ENCODE measurements at places on chromosomes 1 and 21.

- no peaks in the 10 kb centered on the region for H3K27me3 ChIP-seq
- no peaks in the 10 kb centered on the region for H3K4me1 ChIP-seq
- no peak overlapping the region for H3K27ac ChIP-seq
- no peak overlapping the region for H3K4me3 ChIP-seq
Measured at GRCh38 chr1:245235156-245235555, 80.4 kb downstream of the KIF26B start.

DNA sequence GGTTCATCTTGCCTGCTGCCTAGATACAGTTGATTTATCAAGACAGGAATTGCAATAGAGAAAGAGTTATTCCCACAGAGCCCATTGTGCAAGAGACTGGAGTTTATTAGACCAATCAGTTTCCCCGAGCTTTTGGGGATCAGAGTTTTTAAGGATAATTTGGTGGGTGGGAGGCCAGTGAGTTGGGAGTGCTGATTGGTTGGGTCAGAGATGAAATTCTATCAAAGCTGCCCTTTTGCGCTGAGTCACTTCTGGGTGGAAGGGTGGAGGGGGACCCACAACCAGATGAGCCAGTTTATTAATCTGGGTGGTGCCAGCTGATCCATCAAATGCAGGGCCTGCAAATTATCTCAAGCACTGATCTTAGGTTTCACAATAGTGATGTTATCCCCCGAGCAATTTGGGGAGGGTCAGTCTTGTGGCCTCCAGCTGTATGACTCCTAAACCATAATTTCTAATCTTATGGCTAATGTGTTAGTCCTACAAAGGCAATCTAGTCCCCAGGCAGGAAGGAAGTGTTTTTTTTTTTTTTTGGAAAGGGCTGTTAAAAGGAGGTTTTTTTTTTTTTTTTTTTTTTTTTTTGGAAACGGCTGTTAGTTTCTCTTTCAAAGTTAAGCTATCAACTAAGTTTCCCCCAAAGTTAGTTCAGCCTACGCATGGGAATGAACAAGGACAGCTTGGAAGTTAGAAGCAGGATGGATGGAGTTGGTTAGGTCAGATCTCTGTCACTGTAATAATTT lies 7.4 kb downstream of the SLC16A4 start:
- peak overlapping the region; percentile 76 for H3K27ac ChIP-seq
- DNase-seq = peak; percentile 46
- no peak overlapping the region for H3K4me3 ChIP-seq
- peaks cover 9% of the 10 kb centered on the region for H3K36me3 ChIP-seq

GRCh38 chr1:43653339-43653738 lies 3.4 kb downstream of the KDM4A start:
- H3K4me3 ChIP-seq = no peak overlapping the region
- no peaks in the 10 kb centered on the region for H3K27me3 ChIP-seq
- H3K27ac ChIP-seq = no peak overlapping the region
- H3K4me1 ChIP-seq = peaks cover 29% of the 10 kb centered on the region
- H3K36me3 ChIP-seq = peaks cover 51% of the 10 kb centered on the region
- peak; percentile 14 for DNase-seq

- DNase-seq = no peak
- no peaks in the 10 kb centered on the region for H3K27me3 ChIP-seq
- no peak overlapping the region for H3K27ac ChIP-seq
- H3K36me3 ChIP-seq = no peaks in the 10 kb centered on the region
- H3K4me1 ChIP-seq = no peaks in the 10 kb centered on the region
Measured at GRCh38 chr1:238639861-238640260, 746.5 kb upstream of the CHRM3 start.

DNA sequence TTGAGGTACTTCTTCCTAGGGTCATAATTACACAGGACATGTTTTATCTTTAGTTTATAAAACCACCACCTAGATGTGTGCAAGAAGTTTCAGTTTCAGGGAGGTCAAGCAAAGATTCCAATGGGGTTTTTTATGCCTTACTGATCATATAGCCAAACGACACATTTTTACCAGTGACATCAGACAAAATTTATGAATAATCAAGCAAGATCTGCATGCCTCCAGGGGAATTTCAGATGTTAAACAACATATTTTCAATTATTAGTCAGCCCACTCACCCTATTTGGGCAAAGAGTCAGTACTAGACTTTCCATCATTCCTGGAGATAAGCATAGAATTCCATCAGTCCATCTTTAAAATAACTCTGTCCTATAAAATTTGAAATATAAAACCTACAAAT lies 867.4 kb downstream of the KCNT2 start:
- DNase-seq = no peak
- no peaks in the 10 kb centered on the region for H3K27me3 ChIP-seq
- no peak overlapping the region for H3K27ac ChIP-seq

DNA sequence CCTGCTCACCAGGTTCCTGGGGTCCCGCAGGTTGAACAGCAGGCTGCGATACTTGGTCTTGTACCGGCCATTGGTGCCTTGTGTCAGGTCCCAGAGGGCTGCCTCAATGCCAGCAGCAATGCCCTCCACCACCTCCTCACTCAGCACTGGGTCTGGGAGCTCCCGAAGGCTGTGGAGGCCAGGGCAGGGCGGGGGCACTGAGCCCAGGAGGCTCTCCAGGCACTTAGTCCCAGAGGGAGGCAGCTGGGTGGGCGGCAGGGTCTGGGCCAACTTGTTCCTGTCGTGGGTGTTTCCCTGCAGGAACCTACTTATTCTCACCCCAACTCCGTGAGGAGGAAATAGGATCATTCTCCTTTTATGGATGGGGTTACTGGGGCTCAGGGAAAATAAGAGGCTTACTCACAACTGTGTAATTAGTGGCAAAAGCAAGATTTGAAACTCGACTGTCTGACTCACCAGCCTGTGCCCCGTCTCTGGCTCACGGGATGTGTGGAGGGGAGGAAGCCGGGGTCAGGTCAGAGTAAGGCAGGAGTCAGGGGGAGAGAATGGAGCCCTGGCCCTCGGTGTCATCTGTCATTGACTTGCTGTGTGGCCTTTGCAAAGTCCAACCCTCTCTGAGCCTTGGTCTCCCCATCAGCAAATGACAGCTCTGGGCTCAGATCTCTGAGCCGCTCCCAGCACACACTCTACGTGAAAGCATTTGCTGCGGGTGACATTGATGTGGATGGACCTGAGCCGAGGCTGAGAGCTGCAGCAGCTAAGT lies 17.2 kb downstream of the SPOCD1 start:
- peaks cover 12% of the 10 kb centered on the region for H3K4me1 ChIP-seq
- H3K4me3 ChIP-seq = no peak overlapping the region
- no peaks in the 10 kb centered on the region for H3K27me3 ChIP-seq
- H3K27ac ChIP-seq = no peak overlapping the region
- DNase-seq = no peak

DNA sequence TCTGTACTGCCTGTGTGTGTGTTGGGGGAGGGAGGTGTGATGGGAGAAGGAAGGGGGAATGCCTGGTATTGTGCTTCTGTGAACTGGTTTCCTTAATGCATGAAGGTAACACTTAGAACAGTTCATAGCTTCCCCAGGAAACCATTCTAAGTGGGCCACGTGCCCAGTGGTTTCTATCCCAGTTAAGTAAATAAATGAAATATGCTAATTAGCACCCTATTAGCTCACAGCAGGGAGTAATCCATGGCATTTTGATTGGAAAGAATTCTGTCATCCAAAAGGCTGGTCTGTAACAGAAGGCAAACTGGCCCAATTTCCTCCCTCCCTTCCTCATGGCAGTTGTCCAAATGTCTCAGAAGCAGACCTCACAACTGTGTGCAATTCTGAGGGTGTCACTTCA lies 199.3 kb downstream of the TTLL7 start:
- H3K4me3 ChIP-seq = no peak overlapping the region
- H3K27ac ChIP-seq = no peak overlapping the region
- no peaks in the 10 kb centered on the region for H3K4me1 ChIP-seq

GRCh38 chr1:17585266-17585987 lies 45.9 kb downstream of the ARHGEF10L start:
- no peak for DNase-seq
- no peak overlapping the region for H3K27ac ChIP-seq
- H3K36me3 ChIP-seq = no peaks in the 10 kb centered on the region

DNA sequence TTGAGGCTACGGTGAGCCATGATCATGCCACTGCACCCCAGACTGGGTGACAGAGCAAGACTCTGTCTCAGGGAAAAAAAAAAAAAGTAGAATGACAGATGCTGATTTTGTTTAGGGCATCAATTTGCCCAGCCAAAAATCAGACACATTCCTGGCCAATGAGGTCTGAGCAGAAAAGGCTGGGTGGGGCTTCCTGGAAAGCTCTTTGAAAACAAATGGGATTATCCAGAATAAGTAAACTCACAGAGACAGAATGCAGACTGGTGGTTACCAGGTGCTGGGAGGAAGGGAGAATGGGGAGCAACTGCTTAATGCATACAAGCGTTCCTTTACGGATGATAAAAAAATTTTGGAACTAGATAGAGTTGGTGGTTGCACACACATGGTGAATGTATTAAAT lies 10.1 kb upstream of the CITED4 start:
- H3K4me3 ChIP-seq = no peak overlapping the region
- no peak overlapping the region for H3K27ac ChIP-seq
- H3K4me1 ChIP-seq = peaks cover 3% of the 10 kb centered on the region

DNA sequence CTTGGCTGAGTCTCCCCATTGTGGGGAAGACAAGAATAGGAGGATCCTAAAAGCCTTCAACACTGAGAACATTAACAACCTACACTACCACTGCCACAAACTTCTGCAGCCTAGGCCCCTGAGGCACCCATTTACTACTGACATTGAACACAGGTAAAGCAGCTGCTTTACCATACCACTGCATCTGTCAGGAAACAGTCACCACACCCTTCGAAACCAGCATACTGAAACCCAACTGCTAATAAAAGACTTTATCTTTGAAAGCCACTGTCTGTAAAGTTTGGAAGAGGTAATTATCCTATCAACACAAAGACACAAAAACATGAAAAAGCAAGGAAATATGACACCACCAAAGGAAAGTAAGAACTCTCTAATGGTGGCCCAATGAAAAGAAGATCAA lies 7.4 kb downstream of the IFNAR1 start:
- no peak for DNase-seq
- H3K4me3 ChIP-seq = no peak overlapping the region
- peaks cover 14% of the 10 kb centered on the region for H3K4me1 ChIP-seq

DNA sequence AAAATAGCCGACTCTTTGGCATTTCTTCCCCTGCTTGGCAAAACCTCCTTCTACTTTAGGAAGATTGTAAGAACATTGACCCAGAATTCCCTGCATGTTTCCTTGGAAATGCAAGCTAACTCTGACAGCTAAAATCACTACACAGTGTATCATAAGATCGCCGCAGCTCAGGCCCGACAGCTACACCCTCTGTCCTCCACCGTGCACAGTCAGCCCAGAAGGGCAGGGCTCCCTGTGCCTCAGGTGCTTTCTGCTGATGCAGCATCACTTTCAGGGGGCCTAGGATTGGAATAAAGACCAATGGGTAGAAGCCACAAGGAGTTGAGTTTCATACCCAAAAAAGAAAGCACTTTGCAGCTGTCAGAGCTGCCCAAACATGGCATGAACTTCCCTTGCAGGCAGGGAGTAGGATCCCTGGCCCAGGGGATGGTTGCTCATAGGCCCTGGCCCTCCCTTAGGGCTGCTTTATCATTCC lies 145.3 kb downstream of the SEC16B start:
- H3K4me3 ChIP-seq = no peak overlapping the region
- H3K4me1 ChIP-seq = peaks cover 11% of the 10 kb centered on the region
- no peak for DNase-seq
- 0 out of 2 replicates have a peak overlapping the region, but pooled peaks have one; percentile 16 for H3K27ac ChIP-seq
- no peaks in the 10 kb centered on the region for H3K36me3 ChIP-seq

GRCh38 chr1:185824106-185824505 lies 89.9 kb downstream of the HMCN1 start:
- no peak for DNase-seq
- H3K27me3 ChIP-seq = no peaks in the 10 kb centered on the region
- no peaks in the 10 kb centered on the region for H3K36me3 ChIP-seq
- no peak overlapping the region for H3K4me3 ChIP-seq
- H3K4me1 ChIP-seq = no peaks in the 10 kb centered on the region
- no peak overlapping the region for H3K27ac ChIP-seq

- H3K4me3 ChIP-seq = no peak overlapping the region
- no peak for DNase-seq
- no peak overlapping the region for H3K27ac ChIP-seq
- H3K27me3 ChIP-seq = peaks cover 13% of the 10 kb centered on the region
Measured at GRCh38 chr1:118115567-118116295, 69.3 kb downstream of the SPAG17 start.

DNA sequence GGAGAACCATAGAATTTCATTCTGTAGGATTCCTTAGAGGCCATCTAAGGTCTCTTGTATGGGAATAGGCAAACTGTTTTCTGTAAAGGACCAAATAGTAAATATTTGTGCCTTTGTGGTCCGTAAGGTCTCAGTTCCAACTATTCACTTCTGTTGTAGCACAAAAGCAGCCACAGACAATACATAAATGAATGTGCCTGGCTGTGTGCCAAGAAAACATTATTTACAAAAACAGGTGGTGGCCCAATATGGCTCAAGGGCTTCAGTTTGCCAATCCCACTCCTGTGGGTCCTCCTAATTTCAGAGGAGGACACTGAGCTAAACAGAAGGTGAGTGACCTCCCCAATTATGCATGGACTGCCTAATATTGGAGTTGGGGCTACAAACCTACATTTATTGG lies 67.6 kb upstream of the EDEM3 start:
- H3K36me3 ChIP-seq = no peaks in the 10 kb centered on the region
- no peak overlapping the region for H3K27ac ChIP-seq
- no peaks in the 10 kb centered on the region for H3K27me3 ChIP-seq
- DNase-seq = no peak
- H3K4me3 ChIP-seq = no peak overlapping the region

DNA sequence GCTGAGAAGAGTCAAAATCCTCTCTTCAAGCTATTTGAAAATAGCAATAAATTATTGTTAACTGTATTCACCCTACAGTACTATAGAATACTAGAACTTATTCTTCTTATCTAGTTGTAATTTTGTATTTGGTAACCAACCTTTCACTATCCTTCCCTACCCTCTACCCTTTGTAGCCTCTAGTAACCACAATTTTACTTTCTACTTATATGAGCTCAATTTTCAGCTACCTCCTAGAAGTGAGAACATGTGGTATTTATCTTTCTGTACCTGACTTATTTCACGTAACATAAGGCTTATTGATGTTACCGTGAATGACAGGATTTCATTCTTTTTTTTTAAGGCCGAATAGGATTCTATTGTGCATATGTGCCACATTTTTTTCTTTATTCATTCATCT lies 30.0 kb downstream of the ZC3H11B start:
- no peaks in the 10 kb centered on the region for H3K27me3 ChIP-seq
- H3K4me3 ChIP-seq = no peak overlapping the region
- H3K36me3 ChIP-seq = no peaks in the 10 kb centered on the region

GRCh38 chr1:223140611-223141405 lies 2.2 kb downstream of the TLR5 start:
- no peaks in the 10 kb centered on the region for H3K36me3 ChIP-seq
- H3K4me3 ChIP-seq = no peak overlapping the region
- peaks cover 20% of the 10 kb centered on the region for H3K4me1 ChIP-seq
- H3K27ac ChIP-seq = no peak overlapping the region

- no peaks in the 10 kb centered on the region for H3K36me3 ChIP-seq
- no peak overlapping the region for H3K4me3 ChIP-seq
- no peaks in the 10 kb centered on the region for H3K27me3 ChIP-seq
- no peak for DNase-seq
- H3K27ac ChIP-seq = no peak overlapping the region
- H3K4me1 ChIP-seq = no peaks in the 10 kb centered on the region
Measured at GRCh38 chr1:71135571-71135970, 54.7 kb upstream of the ZRANB2 start.

GRCh38 chr1:205249651-205250050 lies 21.9 kb downstream of the TMCC2 start:
- H3K27me3 ChIP-seq = no peaks in the 10 kb centered on the region
- H3K4me3 ChIP-seq = no peak overlapping the region
- no peaks in the 10 kb centered on the region for H3K36me3 ChIP-seq
- H3K27ac ChIP-seq = no peak overlapping the region
- H3K4me1 ChIP-seq = no peaks in the 10 kb centered on the region
